ENCODE measurements at places on chromosomes 1 and 21. TPM values are rescaled to one million over a fixed set of nuclear protein-coding genes. Genes with fewer than 3 reads are reported as not detected.

Gene KCNQ4
- 0.88 TPM for total RNA-seq

Gene ACTA1
- 0.20 TPM for total RNA-seq

Gene TAS1R1
- not detected for total RNA-seq

Gene PDC
- total RNA-seq, result not detected

Gene PLCH2
- 2.9 TPM for total RNA-seq

Gene IL12RB2
- 218 TPM for total RNA-seq

Gene ZBTB8A
- total RNA-seq, result 0.41 TPM

Gene LCE6A
- total RNA-seq, result not detected

DNA sequence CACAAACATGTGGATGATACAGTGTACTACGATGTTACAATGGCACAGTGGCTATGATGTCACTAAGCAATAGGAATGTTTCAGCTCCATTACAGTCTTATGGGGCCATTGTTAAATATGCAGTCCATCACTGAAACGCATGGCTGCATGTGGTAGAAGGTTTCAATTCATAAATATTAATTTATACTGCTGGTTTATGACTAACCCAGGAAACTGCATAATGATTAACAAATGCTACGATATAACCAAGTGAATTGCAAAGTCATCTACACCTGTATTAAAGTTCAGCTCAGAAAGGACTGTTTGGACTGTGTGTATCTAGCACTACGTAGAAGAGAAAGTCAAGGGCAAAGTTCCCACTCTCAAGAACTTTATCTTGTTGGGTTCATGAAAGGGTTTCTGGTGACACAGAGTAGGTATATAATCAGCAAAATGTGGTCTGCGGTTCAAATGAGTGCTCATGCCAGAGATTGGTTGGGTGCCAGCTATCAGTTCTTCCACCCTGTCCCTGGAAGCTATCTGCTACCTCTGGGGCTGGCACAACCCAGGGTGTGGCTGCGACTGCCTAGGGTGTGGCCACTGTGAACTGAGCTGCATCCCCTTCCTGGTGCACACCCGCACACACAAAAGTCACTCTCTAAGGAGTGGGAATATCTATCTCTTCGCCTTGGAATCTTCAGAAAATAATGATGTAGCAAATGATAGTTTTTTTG is 14.8 kb downstream of the MGST3 start:
- no peak for DNase-seq

GRCh38 chr21:32414579-32415358 is 2.3 kb downstream of the EVA1C start:
- no peak for DNase-seq

GRCh38 chr1:6587261-6588005 is 7.6 kb downstream of the ZBTB48 start:
- no peak for DNase-seq

GRCh38 chr1:202815120-202815519 is 4.4 kb downstream of the PCAT6 start:
- no peak for DNase-seq

DNA sequence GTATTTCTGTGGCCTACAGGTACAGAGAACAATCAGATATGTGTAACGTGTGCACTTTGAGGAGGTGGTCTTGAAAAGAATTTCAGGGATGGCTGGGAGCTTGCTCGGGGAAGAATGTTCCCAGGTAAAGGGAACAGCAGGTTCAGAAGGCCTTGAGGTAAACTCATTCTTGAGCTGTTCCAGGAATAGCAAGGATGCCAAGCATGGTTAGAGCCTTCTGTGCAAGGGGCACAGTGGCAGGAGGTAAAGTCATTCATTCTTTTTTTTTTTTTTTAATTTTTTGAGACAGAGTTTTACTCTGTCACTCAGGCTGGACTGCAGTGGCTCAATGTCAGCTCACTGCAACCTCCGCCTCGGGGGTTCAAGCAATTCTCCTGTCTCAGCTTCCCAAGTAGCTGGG is 10.0 kb downstream of the UBE4B start:
- DNase-seq, result no peak

DNA sequence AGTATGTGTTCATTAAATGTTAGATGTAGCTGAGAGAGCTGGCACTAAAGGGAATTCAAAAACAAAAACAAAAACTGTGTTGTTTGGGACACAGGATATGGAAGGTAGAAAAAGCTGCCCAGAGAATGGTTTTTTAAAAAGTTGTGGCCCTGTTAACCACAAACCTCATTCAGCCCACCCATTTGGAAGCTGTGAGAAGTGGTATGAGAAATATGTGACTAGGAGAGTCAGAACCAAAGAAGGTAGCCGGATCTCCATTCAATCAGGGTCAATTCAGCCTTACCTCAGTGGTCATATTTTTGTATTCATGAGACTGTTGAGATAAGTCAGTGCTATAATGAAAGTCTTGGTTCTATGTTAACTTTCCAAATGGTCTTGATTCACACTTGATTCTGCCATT is 29.8 kb upstream of the CACYBP start:
- DNase-seq, result no peak

- DNase-seq, result no peak
Observed at GRCh38 chr1:49597436-49597835, 426.3 kb downstream of the AGBL4 start.

- DNase-seq, result no peak
Observed at GRCh38 chr1:176382163-176382562, 80.8 kb upstream of the PAPPA2 start.

GRCh38 chr1:33120436-33121231 is 39.7 kb downstream of the AZIN2 start:
- DNase-seq, result no peak

GRCh38 chr1:17067465-17068240 is 13.8 kb upstream of the SDHB start:
- DNase-seq, result no peak

- no peak for DNase-seq
Observed at GRCh38 chr1:160194737-160195059, 4.3 kb downstream of the CASQ1 start.

DNA sequence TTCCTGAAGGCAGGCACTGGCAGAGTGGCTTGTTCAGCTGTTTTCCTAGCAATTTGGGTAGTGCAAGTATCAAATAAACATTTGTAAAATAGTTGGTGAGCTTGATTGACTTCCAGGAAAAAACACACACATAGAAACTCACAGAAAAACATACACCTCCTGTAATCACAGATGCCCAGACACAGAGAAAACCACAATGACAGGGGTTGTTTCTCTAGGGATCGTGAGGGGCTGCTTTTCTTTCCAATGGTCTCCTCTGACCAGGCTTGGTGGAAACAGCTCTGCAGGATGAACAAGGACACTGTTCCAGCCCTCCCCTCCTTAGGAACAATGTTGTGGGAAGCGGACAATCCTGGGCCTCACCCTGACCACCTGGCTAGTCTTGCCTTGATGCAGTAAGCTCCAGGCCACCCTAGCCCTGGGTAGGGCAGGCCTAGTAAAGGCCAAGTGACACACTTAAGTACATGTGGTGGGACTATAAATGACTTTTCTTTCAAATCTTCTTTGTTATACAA is 142.5 kb upstream of the HMGB4 start:
- DNase-seq, result no peak

DNA sequence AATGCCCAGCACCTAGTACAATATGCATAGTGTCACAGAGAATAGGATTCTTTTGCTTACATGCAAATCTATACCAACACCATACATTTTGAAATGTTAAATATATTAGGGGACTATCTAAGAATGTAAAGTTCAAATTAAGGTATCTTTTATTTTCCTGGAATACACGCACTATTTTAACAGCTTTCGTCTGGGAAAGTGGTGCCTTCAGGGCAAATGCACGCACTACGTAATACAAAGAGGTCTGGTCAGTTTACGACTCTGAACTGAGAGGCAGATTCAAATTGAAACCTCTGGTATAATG is 931 bp downstream of the FUBP1 start:
- no peak for DNase-seq

DNA sequence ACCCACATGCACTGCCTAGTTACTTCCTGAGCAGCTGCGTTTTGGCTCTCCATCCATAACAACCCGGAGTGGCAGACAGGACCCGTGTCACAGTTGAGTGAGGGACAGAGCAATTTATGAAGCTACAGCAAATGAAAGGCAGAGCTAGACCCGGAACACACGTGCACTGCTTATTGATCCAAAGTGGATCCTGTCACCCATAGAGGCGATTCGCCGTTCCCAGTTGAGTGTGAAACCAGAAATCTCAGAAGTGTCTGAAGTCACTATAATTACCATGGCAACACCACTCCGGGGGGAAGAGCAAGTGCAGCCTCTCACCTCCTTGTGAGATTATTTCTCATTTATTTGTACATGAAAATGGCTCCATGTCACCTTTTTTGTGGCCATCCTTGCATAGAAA is 365.2 kb downstream of the DSCAM start:
- no peak for DNase-seq

DNA sequence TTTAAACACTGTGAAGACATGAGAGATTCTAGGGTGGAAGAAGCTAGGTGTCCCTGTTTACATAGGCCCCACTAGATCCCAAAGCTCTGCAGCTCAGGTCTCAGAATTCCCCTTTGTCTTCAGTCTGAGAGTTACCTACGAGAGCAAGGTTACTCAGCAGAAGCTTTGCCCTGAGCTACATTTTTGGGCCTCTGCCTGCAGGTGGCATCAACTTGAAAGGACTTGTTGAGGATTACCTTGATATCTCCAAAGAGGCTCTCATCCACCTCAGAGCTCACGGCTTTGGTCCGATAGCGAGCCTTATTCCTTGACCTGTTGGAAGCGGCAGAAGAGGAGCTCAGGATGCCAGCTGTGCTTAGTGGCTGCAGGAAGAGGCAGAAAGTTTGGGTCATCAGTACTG is 7.0 kb downstream of the CFAP45 start:
- DNase-seq, result no peak

DNA sequence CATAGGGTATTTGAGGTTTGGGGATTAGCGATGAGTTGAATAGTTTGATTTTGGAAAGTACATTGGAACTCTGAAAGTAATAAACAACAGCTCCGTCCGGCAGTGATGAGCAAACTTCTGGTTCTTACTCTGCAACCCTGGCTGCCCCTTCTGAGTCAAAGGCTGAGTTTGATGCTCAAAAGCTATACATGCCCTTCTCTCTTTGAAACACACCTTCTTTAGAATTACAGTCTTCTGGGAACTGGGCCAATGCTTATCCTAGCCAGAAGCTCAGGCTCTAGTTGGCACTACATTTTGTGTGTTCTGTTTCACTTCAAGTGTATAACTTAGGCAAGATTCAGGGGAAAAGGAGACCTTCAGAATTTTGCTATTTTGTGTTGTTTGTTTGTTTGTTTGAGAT is 9.3 kb downstream of the AHCYL1 start:
- no peak for DNase-seq

GRCh38 chr1:57443004-57443403 is 19.1 kb upstream of the DAB1 start:
- no peak for DNase-seq

DNA sequence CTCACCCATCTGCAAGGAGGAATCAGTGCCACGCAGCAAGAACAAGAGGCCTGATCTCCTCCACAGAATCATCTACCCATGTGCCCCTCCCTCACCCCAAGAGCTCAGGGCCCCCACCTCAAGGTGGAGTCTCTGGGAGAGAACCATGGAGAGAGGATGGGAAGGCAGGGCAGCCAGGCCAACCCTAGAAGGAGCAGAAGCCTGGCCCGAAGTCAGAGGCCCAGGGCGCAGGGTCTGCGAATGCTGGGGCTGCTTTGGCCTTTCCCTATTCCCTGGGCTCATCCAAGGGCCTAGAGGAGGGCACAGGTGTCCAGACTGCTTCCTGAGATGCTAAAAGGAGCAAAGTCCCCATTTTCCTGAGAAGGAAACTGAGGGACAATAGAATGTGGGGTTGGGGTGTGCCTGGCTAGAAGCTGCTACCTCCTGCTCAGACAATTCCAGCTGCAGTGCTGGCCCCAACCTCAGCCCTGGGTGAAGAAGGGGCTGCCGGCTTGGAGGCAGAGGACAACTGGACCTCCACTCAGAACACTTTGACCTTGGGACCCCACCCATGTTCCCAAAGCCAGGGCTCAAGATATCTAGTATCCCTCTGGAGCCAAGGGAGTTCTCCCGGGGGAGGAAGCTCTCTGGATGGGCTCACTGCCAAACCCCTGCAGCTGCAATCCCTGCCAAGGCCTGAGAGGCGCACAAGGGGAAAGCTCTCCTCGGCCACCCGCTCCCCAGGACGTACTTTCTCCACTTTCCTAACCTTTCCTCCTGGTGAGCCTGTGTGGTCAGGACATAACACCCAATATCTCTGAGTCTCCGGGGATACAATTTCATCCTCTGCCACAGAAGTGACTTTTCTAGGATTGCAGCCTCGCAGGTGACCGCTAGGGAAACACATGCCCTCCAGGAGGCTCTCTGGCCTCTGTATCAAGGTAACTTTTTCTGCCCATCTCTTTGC is 16.6 kb upstream of the LEMD1 start:
- no peak for DNase-seq

DNA sequence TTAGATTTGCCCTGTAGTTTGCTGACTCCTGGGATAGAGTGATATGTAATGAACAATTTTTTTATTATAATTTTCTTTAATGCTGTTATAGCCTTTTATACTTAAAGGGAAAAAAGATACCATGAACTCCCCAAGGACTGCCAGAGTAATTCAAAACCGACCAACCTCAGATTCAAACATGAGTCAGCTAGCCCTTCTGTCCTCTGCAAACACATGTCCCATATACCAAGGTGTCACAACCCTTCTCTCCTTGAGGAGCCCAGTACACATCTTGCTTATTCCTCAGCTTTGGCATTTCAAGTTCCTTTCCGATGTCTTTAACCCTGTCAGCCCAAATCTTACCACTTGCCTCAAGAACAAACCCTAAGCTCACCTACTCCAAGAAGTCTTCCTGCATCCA is 184.9 kb downstream of the KCNH1 start:
- DNase-seq, result no peak

DNA sequence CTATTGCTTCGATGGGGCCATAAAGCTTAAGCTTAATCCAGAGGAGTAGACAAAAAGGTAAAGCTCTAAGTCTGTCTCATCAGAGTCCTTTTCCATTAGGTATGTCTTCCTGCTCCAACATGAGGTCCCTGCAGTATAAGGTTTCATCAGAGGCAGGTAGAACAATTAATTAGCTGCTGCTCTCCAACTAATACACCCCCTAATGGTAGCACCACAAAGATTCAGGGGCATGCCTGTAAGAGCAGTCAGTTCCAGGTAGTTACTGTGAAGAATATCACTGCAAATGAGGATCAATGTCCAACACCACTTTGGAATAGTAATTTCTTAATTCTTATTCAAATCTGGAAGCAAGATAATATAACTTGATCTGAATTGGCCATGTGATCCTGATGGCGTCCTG is 160.3 kb upstream of the ESRRG start:
- no peak for DNase-seq

DNA sequence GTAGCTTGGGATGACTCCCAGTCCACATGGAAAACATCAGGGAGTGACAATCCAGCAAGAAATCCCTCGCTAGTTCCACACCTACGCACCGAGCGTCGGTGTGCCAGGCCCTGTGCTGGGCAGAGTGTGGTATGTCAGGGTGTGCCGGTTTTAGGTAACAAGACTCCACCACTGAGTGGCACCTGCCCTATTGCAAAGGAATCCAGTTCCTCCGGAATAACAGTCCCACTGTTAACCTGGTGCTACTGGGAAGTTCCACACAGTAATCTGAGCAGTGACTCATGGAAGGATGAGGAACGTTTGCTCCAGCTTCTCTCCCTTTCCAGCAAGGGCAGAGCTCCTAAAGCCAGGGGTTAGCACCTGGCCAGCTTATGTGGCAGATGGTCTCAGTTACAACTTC is 14.3 kb downstream of the RNF207 start:
- DNase-seq, result no peak

- DNase-seq, result no peak
Observed at GRCh38 chr1:211942583-211942982, 92.8 kb downstream of the INTS7 start.

- DNase-seq, result no peak
Observed at GRCh38 chr1:88169139-88169538, 514.9 kb upstream of the PKN2 start.
